ENCODE measurements at places on chromosomes 12 and 14.
A peak's percentile ranks its signal among the peaks of the same experiment; 100 is the strongest.

GRCh38 chr14:69260861-69261564 is 1.1 kb downstream of the GALNT16 start:
- no peak for DNase-seq

GRCh38 chr12:60269611-60270269 is 673.9 kb downstream of the SLC16A7 start:
- no peak for DNase-seq

DNA sequence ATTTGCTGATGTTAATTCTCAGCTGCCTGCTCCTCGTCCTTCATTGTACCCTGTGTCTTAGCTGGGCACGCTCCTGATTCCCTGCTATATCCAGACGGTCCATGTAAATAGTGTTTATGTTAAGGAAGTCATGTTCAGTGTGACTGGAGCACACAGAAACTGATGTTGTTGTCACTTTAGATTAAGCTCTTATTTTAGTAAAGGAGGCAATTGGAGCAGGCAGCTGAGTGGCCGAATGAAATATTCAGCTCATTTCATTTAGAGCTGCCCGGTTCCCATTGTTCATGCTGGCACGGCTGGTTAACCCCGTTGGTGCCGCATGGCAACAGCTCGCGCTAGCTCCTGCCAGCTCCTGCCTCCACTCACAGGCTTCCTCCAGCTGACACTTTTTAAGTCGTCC is 446.8 kb upstream of the SOX5 start:
- no peak for DNase-seq

GRCh38 chr12:2654741-2655140 is 140.0 kb upstream of the FKBP4 start:
- DNase-seq, result no peak

DNA sequence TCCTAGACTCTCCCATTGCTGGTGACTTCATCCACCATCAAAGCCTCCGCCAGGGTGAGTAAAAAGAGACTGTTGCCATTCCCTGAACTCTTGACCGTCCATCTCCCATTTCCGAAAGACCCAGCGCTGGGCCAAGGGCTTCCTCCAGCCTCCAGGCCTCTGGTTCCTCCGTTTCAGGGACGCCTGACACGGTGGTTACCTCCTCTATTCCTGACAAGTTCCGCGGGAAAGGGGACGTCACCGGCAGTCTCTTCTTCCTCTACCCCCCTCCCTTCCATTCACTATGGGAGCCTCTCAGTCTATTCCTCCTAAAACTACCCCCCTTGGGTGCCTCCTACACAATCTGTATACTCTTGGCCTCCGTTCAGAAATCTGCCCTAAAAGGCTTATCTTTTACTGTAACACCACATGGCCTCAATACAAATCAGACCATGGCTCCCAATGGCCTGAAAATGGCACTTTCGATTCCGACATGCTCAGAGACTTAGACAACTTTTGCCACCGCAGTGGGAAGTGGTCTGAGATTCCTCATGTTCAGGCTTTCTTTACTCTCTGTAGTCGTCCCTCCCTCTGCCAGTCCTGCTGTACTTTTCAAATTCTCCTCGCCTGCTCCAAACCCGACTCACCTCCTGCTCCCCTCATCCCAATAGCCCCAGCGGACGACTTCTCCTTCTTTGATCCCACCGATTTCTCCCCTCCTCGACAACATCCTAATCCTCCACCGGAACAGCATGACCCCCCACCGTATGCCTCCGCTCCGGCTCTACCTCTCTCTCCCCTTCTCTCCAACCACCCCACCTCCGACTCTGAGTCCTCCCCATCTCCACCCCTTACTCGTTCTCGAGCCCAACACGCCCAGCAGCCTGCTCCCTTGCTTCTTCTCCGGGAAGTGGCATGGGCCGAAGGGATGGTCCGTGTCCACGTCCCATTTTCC is 70.4 kb downstream of the MOK start:
- DNase-seq, result peak; percentile 11

- no peak for DNase-seq
Observed at GRCh38 chr14:58243790-58244555, 670 bp upstream of the PSMA3 start.

GRCh38 chr14:93068711-93069110 is 47.0 kb downstream of the ITPK1 start:
- no peak for DNase-seq

DNA sequence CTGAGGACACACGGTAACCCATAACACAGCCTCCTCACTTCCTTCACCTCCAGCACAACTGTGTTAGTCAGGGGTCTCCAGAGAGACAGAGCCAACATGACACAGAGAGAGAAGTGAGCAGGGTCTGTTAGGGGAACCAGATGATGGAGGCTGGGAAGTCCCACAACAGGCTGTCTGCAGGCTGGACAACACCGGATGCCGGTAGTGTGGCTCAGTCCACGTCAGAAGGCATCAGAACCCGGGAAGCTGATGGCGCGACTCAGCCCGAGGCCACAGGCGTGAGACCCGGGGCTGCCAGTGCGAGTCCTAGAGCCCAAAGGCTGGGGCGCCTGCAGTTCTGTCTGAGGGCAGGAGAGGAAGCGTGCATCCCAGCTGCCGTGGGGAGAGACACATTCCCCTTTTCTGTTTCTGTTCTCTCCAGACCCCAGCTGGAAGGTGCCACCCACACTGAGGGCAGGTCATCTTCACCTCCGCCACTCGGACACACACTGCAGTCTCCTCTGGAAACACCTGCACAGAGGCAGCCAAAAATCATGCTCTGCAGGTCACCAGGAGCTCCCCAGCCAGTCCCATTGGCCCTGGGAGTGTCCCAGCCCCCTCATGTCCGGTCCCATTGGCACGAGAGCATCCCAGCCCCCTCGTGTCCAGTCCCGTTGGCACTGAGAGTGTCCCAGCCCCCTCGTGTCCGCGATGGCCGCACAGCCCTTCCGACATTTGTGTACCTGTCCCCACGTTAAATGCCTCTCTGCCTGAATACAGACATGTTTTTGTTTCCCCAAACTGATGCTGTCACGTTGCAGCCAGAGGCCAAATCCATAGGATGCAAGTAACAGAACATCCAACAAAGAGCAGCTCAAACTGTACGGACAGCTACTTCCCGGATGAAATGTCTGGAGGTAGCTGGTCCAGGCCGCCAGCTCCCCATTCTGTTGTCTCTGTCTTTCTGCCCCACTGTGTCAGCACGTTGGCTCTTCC is 7.9 kb upstream of the FBRSL1 start:
- DNase-seq, result no peak

DNA sequence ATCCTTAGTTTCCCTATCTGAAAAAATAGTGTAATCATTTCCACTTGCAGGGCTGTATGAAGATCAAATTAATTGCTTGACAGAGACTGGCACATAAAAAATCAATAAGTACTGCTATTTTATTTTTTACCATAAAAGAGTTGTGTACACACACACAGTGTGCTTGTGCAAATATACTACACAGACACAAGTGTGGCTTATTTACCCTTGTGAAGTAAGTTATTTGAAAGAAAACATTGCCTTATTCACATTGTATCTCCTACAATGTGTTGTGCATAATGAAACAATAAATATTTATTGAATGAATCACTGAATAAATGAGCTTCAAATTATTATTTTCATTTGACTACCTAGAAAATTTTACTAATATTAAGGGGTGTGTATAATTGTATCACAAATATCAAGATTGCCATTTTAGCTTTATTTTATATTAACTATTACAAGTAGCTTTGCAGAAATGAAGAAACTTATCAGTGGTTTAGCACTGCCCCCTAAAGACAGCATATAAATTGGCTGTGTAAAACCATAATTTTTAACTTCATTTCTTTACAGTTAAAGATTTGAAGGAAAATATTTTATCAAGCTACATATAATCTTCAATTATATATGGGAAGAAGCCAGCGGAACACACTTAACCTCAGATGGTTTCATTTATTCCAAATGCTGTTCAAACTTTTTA is 11.3 kb downstream of the GARIN6 start:
- peak; percentile 17 for DNase-seq

DNA sequence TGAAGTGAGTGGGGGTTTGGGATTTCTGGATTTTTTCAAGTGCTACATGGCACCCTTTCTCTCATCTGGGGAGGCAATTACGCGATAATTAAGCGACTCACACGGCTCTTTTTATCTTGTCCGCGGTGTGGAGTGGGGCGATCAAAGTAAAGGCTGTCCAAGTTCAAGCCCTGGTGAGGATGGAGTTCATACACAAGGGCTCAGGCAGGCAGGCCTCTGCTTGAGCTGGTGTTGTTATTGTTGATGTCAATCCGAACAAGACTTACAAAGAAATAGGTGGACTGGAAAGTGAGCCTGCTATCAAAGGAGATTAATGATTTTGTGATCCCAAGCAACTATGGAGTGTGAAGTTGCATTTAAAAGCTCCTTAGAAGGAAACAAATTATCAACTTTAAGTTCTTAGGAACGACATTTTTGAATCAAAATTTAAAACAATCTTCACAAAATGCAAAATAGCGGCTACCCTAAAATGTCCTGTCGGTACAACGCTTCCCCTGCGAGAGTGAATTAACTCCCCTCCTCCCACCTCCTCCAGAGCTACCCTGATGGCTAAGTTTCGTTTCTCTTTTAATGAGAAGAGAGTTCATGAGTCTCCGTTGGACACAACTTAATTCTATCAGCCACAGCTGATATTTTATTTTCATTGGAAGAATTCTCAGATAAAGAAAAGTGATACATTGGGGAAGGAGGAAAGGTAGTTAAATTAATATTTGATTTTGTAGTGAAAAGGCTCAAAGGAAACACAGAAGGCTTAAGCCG is 5.9 kb downstream of the FOXA1 start:
- no peak for DNase-seq

- DNase-seq, result no peak
Observed at GRCh38 chr12:22667122-22667521, 42.2 kb downstream of the ETNK1 start.

- DNase-seq, result no peak
Observed at GRCh38 chr12:90953956-90954421, 987 bp downstream of the CCER1 start.

DNA sequence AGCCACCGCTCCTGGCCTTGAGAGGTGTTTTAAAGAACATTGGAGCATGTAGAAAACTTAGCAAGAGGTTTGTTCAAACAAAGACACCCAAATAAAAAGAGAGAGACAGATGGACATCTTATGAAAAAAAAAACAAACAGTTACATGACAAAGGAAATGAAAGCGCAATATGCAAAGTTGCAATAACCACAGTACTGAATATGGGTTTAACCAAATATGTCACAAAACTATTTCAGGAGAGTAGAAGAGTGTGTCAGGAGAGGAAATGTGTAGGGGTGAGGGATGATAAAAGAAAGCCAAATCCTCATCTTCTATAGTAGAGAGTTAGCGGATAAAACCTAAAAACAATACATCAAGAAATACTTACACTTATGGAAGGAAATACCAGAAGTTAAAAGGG is 98.4 kb downstream of the GTF2A1 start:
- no peak for DNase-seq

DNA sequence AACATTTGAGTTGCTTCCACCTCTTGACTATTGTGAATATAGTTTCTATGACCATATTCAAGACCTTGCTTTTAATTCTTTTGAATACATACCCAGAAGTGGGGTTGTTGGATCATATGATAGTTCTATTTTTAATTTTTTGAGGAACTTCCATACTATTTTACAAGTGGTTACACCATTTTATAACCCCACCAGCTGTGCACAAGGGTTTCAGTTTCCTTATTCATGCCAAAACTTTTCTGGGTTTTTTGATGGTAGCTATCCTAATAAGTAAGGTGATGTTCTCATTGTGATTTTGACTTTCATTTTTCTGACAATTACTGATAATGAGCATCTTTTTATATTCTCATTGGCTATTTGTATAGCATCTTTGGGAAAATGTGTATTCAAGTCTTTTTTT is 109.4 kb upstream of the GARIN2 start:
- no peak for DNase-seq

DNA sequence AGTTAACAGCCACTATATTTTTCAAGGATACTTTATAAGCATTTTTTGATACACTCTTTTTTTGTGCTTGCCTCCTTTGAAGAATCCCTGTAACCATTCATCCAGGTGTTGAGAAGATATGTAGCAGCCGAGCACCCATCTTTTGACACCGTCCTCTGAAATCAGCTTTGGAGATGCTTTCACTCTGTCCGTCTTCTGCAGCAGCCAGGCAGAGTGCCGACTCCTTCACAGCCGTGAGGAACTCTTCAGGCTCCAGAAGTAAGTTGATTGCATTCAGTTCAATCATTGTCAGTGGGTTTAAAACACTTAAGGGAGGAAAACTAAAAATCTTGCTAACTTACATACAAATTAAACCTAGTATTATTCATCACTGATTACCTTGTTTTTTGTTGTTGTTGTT is 160.1 kb downstream of the LRFN5 start:
- DNase-seq, result no peak

GRCh38 chr12:122102331-122102730 is 23.8 kb downstream of the MLXIP start:
- no peak for DNase-seq

- peak; percentile 59 for DNase-seq
Observed at GRCh38 chr12:30719060-30719459, 23.4 kb upstream of the IPO8 start.

DNA sequence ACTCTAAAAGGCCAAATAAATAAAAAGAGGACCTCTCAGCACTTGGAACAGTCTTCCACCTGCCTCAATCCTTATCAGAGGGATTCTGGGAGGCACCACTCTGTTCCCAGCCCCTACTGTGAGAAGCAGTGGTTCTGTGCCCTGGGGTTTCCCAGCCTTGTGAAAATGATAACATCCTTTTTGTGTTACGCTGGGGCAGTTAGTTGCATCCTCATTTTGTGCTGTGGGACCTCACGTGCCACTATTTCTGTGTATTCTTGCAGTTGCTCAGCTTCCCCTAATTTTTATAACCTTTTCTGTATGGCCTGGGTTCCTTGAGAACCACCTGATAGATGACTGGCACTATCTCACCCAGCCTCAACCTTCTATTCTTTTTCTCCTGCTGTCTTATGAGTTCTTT is 10.8 kb upstream of the CMA1 start:
- DNase-seq, result no peak

- DNase-seq, result peak; percentile 89
Observed at GRCh38 chr12:88308825-88309224, 166.7 kb downstream of the TMTC3 start.

DNA sequence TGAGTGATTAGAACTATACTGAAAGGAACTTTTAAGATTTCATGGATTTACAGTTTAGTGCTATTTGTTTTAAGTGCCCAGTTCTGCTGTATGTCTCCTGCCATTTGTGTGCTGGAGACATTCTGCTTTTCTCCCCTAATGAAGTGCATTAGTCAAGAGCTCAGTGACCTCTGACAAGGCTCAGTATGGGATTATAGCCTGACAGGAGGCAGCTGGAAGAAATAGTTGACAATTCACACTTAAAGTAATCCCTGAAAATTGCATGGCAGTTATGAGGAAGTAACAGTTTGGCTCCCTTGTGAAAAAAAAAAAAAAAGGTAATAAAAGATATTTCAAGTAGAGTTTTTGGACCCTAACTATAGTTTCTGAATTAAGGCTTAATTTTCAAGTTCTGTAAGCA is 70.3 kb downstream of the ALX1 start:
- DNase-seq, result no peak

Data from fibroblast of lung (primary cell).